ENCODE measurements at places on chromosomes 1 and 21.

- DNase-seq = no peak
These were observed 86.4 kb upstream of the CACYBP start for GRCh38 chr1:174913225-174913903.

- no peak for DNase-seq
These were observed 668.6 kb upstream of the NCAM2 start for GRCh38 chr21:20329636-20330035.

GRCh38 chr21:44893278-44893556, 19.7 kb upstream of the PTTG1IP start:
- no peak for DNase-seq

- DNase-seq = peak; percentile 76
These were observed 64.3 kb downstream of the OPTC start for GRCh38 chr1:203558064-203558760.

GRCh38 chr21:37357691-37358090, 8.9 kb upstream of the DYRK1A start:
- no peak for DNase-seq

DNA sequence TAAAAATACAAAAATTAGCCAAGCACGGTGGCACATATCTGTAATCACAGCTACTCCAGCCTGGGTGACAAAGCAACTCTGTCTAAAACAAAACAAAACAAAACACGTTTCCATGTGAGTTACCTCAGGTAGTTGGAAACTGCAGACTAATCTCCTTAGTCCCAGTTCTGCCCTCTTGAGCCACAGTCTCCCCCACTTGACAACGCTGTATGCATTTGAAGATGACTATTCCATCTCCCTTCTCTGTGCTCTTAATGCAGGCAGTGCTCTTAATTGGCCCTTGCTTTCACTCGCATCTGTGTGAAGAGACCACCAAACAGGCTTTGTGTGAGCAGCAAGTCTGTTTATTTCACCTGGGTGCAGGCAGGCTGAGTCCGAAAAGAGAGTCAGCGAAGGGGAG, 19.6 kb upstream of the DHCR24 start:
- DNase-seq = no peak

- no peak for DNase-seq
These were observed 4.6 kb downstream of the POFUT2 start for GRCh38 chr21:45283035-45283610.

- DNase-seq = peak; percentile 52
These were observed 9.7 kb upstream of the COL8A2 start for GRCh38 chr1:36134505-36135329.

DNA sequence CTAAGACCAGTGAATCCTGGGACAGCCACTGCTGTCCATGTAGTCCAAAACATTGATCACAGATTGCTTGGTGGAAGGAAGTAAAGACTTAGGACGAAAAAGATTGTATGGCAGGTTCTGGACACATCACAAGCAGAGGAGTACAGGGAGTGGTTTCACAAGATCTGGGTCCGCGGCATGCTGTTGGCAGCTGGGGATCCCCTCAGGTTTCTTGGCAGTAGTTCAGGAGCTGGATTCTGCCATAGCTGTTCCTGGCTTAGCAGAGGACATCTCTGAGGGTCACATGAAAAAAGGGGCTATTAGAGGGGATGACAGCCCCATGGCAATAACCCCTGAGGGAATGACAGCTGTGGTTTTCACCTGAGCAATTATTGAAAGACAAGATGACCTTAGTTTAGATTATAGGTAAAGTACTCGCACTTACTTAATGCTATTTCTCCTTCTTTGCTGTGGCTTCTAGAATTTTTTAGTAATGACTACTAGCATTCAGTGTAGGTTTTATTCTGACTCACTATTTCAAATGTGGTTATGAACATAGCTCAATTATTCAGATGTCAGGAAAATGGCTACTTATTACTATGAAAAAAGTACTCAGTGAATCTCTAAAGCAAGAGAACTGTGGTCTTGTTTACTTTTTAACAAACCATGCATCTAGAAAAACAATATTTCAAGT, 8.2 kb downstream of the KRTAP27-1 start:
- no peak for DNase-seq

DNA sequence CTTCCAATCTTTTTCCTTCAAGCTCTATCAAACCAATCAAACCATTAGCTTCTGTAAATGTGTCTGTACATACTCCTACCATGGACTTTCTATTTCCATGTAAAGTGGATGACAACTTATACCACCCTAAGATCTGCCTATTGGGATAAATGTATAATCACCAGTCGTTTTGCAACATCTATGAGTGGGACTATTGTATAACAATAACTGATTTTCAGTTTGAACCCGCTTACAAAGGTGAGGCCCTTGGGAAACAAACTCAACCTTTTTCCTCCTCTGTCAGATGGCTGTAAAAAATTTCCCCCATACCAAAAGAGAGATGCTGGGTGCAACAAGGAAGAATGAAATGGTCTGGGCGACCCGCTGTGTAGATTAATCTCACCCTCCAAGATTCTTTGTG, 399.1 kb upstream of the ADAMTS5 start:
- DNase-seq = no peak

- DNase-seq = no peak
These were observed 910 bp downstream of the RUNX1 start for GRCh38 chr21:35048183-35048601.

GRCh38 chr1:66542811-66543767, 9.1 kb downstream of the SGIP1 start:
- DNase-seq = peak; percentile 12

DNA sequence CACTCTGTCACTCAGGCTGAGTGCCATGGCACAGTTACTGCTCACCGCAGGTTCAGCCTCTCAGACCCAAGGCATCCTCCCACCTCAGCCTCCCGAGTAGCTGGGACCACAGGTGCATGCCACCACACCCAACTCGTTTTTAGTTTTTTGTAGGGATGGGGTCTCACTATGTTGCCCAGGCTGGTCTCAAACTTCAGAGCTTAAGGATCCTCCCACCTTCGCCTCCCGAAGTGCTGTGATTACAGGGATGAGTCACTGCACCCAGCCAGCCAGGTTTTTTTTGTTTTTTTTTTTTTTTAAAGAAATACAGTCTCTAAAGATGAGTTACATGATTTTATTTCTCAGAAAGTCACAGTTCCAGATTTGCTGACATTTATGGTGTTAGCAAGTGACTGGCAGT, 29.0 kb downstream of the BACE2 start:
- no peak for DNase-seq

DNA sequence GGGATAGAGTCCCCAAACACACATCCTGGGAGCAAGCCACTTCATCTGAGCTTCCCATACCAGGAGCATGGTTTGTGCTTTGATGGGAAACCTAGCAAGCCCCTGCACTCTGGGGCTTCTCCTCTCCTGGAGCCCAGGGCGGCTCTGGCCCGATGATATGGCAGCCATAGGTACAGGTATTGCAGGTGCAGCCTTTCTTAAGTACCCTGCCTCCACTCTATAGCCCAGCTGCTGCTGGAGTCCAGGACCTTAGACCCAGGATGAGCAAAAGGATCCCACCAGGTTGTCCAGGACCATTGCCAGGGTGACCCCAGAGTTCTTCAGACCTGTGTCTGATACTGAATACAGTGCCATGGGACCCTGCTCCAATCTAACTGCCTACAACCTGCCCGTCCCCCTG, 4.2 kb downstream of the C1orf226 start:
- DNase-seq = no peak

DNA sequence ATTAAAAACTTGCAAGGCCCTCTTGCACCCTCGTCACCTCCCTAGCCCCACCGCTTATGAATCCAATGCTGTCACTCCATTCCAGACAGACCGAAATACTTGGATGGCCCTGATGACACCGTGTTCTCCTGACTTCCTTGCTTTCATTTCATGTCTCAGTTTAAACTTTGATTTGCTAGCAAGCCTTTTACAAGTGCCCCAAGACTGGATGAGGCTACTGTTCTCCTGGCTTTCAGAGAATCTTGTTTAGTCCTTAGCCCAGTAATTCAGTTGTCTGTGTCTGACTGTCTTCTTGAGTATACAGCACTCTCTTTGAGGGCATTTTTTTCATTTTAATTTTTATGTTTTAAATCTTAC, 824 bp upstream of the IFI44L start:
- DNase-seq = no peak

DNA sequence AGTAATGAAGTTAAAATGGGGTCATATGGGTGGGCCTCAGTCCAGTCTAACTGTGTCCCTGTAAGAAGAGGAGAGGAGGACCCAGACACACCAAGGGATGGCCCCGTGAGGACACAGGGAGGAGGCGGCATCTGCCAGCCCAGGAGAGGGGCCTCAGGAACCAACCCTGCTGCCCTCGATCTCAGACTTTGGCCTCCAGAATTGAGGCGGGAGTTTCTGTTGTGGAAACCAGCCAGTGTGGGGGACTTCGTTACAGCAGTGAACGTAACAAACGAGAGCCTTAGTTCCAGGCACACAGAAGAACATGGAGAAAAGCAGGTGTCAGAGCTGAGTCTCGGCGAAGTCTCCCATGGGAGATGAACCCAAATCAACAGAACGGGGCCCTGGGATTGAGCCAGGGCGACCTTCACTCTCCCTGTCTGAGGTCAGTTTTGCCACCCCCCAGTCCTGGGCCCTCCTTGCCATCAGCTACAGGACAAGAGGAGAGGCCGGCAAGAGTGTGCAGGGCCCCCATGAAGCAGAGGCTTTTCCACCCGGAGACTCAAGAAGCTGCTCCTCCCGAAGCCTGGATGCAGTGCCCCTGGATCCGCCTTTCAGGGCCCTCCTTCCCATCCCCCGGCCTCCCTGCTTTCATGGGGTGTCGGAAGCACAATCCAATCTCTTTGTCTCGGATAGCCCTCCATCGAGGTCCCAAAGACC, 36.6 kb downstream of the TFF3 start:
- DNase-seq = no peak

DNA sequence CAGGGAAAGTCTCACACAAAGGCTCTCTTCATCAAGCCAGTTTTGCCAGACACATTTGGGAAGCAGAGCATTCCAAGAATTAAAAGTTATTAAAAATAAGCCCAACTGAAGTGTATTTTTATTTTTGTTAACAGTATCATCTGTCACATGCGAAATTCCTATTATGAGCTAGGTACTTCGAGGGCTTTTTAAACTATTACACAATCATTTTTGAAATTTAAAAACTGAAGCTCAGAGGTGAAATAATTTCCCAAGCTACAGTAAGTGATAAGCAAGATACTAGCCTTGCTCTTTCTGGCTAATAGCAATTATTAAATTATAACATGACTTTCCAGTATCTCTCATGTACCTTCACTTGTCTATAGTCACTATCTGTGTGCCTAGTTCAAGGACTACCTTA, 12.0 kb upstream of the NRAS start:
- no peak for DNase-seq

DNA sequence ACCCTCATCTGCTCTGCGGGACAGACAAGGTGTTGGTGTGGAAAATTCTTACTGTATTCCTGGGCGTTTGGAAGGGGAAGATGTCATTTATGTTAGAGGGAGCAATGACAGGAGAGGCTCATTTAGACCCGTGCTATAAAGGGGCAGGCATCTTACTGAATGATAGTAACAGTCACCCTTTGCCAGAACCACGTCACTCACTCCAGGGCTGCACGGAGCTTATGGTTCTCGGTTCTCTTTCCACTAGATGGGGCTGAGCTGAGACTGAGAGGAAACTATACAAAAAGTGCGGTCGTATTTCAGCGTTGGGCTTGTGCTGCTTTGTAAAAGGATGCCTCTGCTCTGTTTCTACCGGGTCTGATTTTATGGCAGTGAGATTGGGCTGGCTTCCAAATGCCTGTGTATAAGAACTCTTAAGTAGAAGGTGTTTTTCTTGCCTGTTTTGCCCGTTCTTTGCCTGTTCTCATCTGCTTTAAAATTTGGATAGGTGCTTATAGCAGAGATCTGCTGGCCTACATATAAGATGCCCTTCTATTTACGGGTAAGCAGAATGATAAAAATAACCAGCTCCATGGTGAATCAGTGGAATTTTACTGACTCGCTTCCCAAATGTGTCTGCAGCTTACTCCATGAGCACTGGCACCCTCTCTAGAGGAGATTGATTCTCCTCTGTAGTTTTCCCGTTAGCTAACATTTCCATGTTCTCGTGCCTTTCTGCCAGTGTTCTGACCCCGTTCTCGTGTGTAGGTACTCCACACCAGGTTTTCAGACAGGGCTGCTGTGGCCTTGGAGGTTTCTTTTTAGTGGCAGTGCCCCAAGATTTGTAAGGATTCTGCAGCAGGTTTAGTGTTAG, 55.9 kb downstream of the MRPS6 start:
- peak; percentile 60 for DNase-seq

GRCh38 chr1:180633057-180634056, 1.5 kb downstream of the XPR1 start:
- DNase-seq = no peak

DNA sequence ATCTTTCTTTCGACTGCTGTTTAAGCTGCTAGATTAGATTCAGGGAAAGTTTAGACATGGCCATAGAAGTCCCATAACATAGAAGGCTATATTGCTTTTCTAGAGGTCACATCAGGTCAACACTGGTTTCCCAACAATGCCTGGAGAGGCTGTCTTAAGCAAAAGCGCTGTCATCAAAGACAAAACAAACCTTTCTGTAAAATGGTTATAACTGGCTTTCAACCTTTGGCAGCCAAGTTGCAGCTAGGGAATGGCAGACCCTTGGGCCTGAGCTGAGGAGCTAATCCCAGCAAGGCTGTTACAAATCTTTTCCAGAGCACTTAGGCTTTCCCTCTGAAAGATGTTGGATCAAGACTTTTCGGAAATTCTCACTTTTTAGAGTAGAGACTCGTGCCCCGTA, 11.2 kb upstream of the ABCA4 start:
- no peak for DNase-seq

GRCh38 chr1:153355445-153356071, 2.1 kb upstream of the S100A9 start:
- peak; percentile 40 for DNase-seq

- DNase-seq = no peak
These were observed 23.7 kb downstream of the SPOCD1 start for GRCh38 chr1:31792116-31792515.
